Activated CD4-positive, alpha-beta memory T cell treated with anti-CD3 and anti-CD28 coated beads, Interleukin-2, amount 10 ng/mL, durations not matched to agents 7 days and 5 days (primary cell): ENCODE measurements at places on chromosomes 6 and 20. TPM values are rescaled to one million over a fixed set of nuclear protein-coding genes. Genes with fewer than 3 reads are reported as not detected.
A peak's percentile ranks its signal among the peaks of the same experiment; 100 is the strongest.

MUCL3 gene
- total RNA-seq = not detected

GRCh38 chr20:38894091-38894847 lies 31.9 kb upstream of the FAM83D start:
- H3K36me3 ChIP-seq = peaks cover 42% of the 10 kb centered on the region
- peaks cover 56% of the 10 kb centered on the region for H3K4me1 ChIP-seq
- H3K27me3 ChIP-seq = no peaks in the 10 kb centered on the region
- DNase-seq = no peak
- no peak overlapping the region for H3K4me3 ChIP-seq
- H3K27ac ChIP-seq = peak overlapping the region; percentile 68

RSPH4A gene
- 0.15 TPM for total RNA-seq

GRCh38 chr20:32574296-32575226 lies 10.6 kb downstream of the NOL4L start:
- H3K4me1 ChIP-seq = peaks cover 4% of the 10 kb centered on the region
- DNase-seq = peak; percentile 23
- no peaks in the 10 kb centered on the region for H3K27me3 ChIP-seq
- no peak overlapping the region for H3K27ac ChIP-seq
- no peaks in the 10 kb centered on the region for H3K36me3 ChIP-seq

GRCh38 chr6:145865595-145865994 lies 51.0 kb upstream of the FBXO30 start:
- no peak for DNase-seq
- H3K4me1 ChIP-seq = peaks cover 31% of the 10 kb centered on the region
- peak overlapping the region; percentile 2 for H3K27ac ChIP-seq
- no peak overlapping the region for H3K4me3 ChIP-seq
- peaks cover 9% of the 10 kb centered on the region for H3K36me3 ChIP-seq
- no peaks in the 10 kb centered on the region for H3K27me3 ChIP-seq

DNA sequence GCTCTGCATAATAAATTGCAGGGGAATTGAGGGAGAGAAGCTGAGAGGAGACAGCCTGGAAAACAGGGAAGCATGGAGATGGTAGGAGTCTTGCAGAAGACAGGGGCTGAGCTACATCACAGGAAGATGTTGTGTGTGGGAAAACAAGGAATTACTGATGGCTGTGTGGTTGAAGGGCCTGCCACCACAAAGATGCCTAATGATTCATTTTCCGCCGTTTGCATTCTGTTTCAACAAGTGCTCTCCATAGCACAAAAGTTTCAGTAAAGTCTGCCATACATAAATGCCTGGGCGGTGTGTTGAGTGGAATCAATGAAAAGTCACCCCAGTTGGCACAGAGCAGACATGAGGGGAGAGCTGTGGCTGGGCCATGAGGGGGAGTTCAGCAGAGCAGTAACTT lies 5.6 kb upstream of the KLHL31 start:
- no peak overlapping the region for H3K4me3 ChIP-seq
- H3K36me3 ChIP-seq = no peaks in the 10 kb centered on the region
- no peaks in the 10 kb centered on the region for H3K4me1 ChIP-seq
- no peak overlapping the region for H3K27ac ChIP-seq

- no peaks in the 10 kb centered on the region for H3K4me1 ChIP-seq
- no peak overlapping the region for H3K4me3 ChIP-seq
- peaks cover 15% of the 10 kb centered on the region for H3K27me3 ChIP-seq
- no peak overlapping the region for H3K27ac ChIP-seq
- H3K36me3 ChIP-seq = no peaks in the 10 kb centered on the region
- no peak for DNase-seq
Observed at GRCh38 chr6:157688275-157688959, 134.6 kb upstream of the SNX9 start.

TMEM217 gene
- total RNA-seq = 1.6 TPM

CCDC28A gene
- total RNA-seq = 28.0 TPM

- no peaks in the 10 kb centered on the region for H3K4me1 ChIP-seq
- H3K4me3 ChIP-seq = no peak overlapping the region
- no peak overlapping the region for H3K27ac ChIP-seq
- H3K36me3 ChIP-seq = no peaks in the 10 kb centered on the region
- DNase-seq = no peak
Observed at GRCh38 chr20:7930343-7930742, 9.9 kb downstream of the HAO1 start.

KIF13A gene
- total RNA-seq = not detected

HEY2 gene
- total RNA-seq = not detected

DNA sequence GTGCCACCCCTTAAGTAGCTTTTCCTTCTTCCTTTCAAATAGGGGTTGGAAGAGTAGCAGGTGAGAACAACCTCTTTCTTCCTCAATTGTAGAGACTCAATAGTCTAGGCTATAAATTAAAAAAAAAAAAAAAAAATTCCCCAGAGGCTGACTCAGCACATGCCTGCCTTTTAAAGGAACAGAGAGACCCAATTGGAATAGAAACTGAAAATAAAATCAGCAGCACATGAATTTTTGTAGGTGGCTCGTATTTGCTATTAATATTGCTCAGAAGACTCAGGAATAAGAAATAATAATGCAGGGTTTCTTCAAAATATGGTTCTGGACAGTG lies 19.3 kb downstream of the TOP1 start:
- H3K27ac ChIP-seq = peak overlapping the region; percentile 95
- peak overlapping the region; percentile 75 for H3K4me3 ChIP-seq
- no peak for DNase-seq
- peaks cover 85% of the 10 kb centered on the region for H3K4me1 ChIP-seq
- H3K36me3 ChIP-seq = peaks cover 48% of the 10 kb centered on the region
- H3K27me3 ChIP-seq = no peaks in the 10 kb centered on the region

BPIFB2 gene
- not detected for total RNA-seq

GRCh38 chr6:13787137-13787536 lies 27.2 kb downstream of the MCUR1 start:
- H3K27ac ChIP-seq = no peak overlapping the region
- H3K27me3 ChIP-seq = no peaks in the 10 kb centered on the region
- H3K36me3 ChIP-seq = peaks cover 22% of the 10 kb centered on the region
- DNase-seq = no peak
- H3K4me1 ChIP-seq = peaks cover 10% of the 10 kb centered on the region

DNA sequence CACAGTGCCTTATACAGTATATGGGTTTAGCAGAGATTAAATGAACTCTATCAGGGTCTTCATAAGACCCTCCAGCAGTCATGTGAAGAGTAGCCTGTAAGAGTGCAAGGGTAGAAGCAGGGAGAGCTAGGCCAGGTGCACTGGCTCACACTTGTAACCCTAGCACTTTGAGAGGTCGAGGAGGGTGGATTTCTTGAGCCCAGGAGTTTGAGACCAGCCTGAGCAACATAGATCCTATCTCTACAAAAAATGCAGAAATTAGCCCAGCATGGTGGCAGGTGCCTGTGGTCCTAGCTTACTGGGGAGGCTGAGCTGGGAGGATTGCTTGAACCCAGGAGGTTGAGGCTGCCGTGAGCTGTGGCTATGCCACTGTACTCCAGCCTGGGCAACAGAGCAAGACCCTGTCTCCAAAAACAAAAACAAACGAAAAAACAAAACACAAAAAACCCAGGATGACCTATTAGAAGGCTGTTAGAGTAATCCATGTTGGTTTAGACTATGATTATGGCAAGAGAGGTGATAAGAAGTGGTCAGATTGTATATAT lies 31.9 kb downstream of the NCOA3 start:
- H3K4me3 ChIP-seq = no peak overlapping the region
- peaks cover 32% of the 10 kb centered on the region for H3K4me1 ChIP-seq
- peak overlapping the region; percentile 45 for H3K27ac ChIP-seq
- H3K36me3 ChIP-seq = peaks cover 50% of the 10 kb centered on the region
- H3K27me3 ChIP-seq = no peaks in the 10 kb centered on the region

DNA sequence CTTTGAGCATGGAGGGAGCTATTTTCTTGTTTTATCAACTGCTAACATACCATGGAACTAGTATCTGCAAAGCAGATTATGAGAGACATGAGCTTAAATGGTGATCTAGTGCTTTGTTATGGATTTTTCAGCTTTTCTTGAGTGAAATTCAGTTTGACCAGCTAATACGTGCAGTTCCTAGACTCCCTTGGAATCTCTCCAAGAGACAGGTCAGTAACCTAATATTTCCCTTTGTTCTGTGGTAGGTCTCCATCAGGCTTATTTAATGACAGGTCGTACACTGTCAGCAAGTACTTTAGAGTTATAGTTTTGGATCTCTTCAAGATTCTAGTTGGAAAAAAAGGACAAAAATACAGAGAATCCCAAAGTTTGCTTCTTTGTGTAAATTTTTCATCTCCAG lies 43.9 kb downstream of the HDAC2 start:
- H3K36me3 ChIP-seq = no peaks in the 10 kb centered on the region
- H3K4me3 ChIP-seq = no peak overlapping the region
- DNase-seq = no peak
- no peak overlapping the region for H3K27ac ChIP-seq
- no peaks in the 10 kb centered on the region for H3K4me1 ChIP-seq

DNA sequence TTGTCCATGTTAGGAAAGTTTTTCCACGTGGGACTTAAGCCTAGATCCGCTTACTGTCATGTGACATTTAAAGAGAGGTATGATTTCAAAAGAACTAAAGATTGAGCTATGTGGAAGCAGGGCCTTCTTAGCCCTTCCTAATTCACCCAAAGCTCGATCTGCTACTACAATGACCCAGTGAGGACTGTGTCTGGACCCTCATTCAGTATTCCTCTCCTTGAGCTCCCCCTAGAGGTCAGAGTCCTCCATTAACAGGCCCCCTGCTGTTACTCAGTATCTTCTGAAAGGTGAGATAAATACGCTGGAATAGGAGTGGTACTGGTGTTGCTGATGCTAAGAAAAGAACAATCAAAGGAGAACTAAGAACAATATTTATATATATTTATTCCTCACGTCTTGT lies 414.0 kb downstream of the GJA1 start:
- no peak for DNase-seq
- no peaks in the 10 kb centered on the region for H3K27me3 ChIP-seq
- no peaks in the 10 kb centered on the region for H3K36me3 ChIP-seq
- H3K4me3 ChIP-seq = no peak overlapping the region

DNA sequence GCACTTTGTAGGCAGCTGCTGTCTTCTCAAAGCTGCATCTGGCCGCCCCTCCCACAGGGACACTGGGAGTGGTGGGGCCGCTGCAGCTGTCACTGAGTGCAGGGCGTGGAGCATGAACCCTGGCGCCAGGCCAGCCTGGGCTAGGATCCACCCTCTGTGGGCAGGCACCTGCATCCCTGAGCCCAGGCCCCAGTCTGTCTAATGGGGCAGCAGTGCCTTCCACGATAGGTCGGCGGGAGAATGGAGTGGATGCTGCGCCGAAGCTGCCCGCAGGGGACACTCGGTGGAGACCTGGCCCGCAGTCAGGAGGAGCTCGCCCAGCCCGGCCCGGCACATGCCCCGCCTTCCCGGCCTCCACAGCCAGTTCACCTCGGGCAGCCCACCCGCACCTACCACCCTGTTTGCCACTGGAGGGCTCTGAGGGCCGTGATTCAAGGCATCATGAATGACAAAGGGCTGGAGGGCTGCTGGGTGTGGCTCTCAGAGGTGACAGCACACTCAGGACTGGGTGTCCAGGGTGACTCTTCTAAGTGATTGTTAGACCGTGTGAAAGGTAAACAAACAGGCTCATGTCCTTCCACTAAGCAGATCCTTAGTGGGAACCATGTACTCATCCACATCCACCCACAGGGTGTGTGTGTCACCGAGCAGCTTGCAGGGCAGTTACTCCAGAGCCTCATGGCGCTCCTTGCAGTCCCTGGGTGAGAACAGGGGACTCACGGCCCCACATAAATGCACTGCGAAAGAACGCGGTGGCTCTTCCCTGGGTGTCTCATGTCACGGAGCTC lies 133.9 kb downstream of the AGPAT4 start:
- peaks cover 24% of the 10 kb centered on the region for H3K36me3 ChIP-seq
- no peak overlapping the region for H3K4me3 ChIP-seq
- H3K27ac ChIP-seq = no peak overlapping the region
- no peaks in the 10 kb centered on the region for H3K4me1 ChIP-seq

GRCh38 chr6:56916849-56917551 lies 37.9 kb upstream of the BEND6 start:
- no peaks in the 10 kb centered on the region for H3K4me1 ChIP-seq
- no peak for DNase-seq
- no peak overlapping the region for H3K27ac ChIP-seq
- peaks cover 34% of the 10 kb centered on the region for H3K27me3 ChIP-seq
- no peaks in the 10 kb centered on the region for H3K36me3 ChIP-seq

TMEM74B gene
- total RNA-seq = 1.8 TPM

GRCh38 chr6:68008445-68008844 lies 626.6 kb upstream of the ADGRB3 start:
- no peak overlapping the region for H3K27ac ChIP-seq
- H3K4me1 ChIP-seq = no peaks in the 10 kb centered on the region
- no peaks in the 10 kb centered on the region for H3K36me3 ChIP-seq
- no peaks in the 10 kb centered on the region for H3K27me3 ChIP-seq
- DNase-seq = no peak

GRCh38 chr6:26545627-26546026 lies 7.5 kb downstream of the HMGN4 start:
- H3K36me3 ChIP-seq = peaks cover 48% of the 10 kb centered on the region
- no peak overlapping the region for H3K4me3 ChIP-seq
- peaks cover 41% of the 10 kb centered on the region for H3K4me1 ChIP-seq
- no peak for DNase-seq
- no peak overlapping the region for H3K27ac ChIP-seq
- H3K27me3 ChIP-seq = no peaks in the 10 kb centered on the region

RRP36 gene
- 60.4 TPM for total RNA-seq

RBPJL gene
- total RNA-seq = not detected

GRCh38 chr20:4999788-5000187 lies 1.5 kb downstream of the SLC23A2 start:
- no peak for DNase-seq
- peaks cover 3% of the 10 kb centered on the region for H3K36me3 ChIP-seq
- peaks cover 9% of the 10 kb centered on the region for H3K27me3 ChIP-seq
- peaks cover 26% of the 10 kb centered on the region for H3K4me1 ChIP-seq
- H3K4me3 ChIP-seq = peak overlapping the region; percentile 81

OTOR gene
- not detected for total RNA-seq

APCDD1L gene
- not detected for total RNA-seq

GRCh38 chr6:132669690-132670291 lies 10.8 kb upstream of the TAAR1 start:
- peaks cover 11% of the 10 kb centered on the region for H3K27me3 ChIP-seq
- DNase-seq = no peak
- H3K4me3 ChIP-seq = no peak overlapping the region
- no peaks in the 10 kb centered on the region for H3K36me3 ChIP-seq

VSX1 gene
- total RNA-seq = not detected

COL10A1 gene
- total RNA-seq = not detected

DNA sequence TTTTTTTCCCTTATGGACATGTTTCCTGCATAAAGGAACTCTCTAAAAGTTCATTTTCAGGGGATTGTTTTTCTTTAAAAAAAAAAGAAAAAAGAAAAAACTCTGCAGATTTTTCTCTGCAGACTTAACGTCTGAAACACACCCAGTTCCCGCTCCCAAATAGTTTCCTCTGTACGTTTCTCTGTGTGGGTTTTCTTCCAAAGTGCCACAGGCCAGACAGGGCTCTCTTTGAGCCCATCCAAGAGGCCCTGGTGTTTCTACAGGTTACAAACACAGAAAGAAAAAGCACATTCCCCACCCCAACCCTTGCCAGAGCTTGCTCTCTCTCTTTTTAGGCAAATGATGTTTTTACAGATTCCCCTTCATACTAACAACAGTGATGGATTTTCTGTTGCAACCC lies 258.6 kb downstream of the FNDC1 start:
- DNase-seq = no peak
- H3K27me3 ChIP-seq = no peaks in the 10 kb centered on the region
- H3K27ac ChIP-seq = no peak overlapping the region

GRCh38 chr6:154360476-154360875 lies 3.9 kb upstream of the IPCEF1 start:
- H3K4me1 ChIP-seq = peaks cover 1% of the 10 kb centered on the region
- H3K4me3 ChIP-seq = no peak overlapping the region
- H3K27ac ChIP-seq = no peak overlapping the region
- H3K27me3 ChIP-seq = peaks cover 28% of the 10 kb centered on the region
